ENCODE measurements at places on chromosomes 6 and 20.

GRCh38 chr6:45896783-45897441, 118.7 kb downstream of the CLIC5 start:
- no peak for DNase-seq

DNA sequence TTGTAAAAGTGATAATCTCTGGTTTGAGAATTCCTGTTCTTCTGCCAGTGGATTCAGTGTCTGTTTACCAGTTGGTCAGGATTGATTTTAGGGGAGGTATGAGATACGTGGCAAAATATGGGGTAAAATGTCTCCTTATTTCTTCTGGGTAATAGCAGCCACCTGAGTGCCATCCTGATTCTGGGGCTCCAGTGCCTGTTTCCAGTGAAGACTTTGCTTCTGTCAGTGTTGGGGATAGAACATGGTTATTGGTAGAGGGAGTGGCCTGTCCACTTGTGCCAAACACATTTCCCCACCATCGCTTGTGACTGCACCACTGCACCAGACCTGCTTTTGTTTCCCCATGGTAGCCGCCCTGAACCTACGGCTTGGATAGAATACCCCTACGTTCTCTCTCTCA, 15.7 kb downstream of the PANK2 start:
- DNase-seq: no peak

GRCh38 chr6:167933847-167934246, 63.6 kb upstream of the KIF25 start:
- DNase-seq: no peak

GRCh38 chr20:38975539-38976120, 13.5 kb downstream of the DHX35 start:
- DNase-seq: no peak

DNA sequence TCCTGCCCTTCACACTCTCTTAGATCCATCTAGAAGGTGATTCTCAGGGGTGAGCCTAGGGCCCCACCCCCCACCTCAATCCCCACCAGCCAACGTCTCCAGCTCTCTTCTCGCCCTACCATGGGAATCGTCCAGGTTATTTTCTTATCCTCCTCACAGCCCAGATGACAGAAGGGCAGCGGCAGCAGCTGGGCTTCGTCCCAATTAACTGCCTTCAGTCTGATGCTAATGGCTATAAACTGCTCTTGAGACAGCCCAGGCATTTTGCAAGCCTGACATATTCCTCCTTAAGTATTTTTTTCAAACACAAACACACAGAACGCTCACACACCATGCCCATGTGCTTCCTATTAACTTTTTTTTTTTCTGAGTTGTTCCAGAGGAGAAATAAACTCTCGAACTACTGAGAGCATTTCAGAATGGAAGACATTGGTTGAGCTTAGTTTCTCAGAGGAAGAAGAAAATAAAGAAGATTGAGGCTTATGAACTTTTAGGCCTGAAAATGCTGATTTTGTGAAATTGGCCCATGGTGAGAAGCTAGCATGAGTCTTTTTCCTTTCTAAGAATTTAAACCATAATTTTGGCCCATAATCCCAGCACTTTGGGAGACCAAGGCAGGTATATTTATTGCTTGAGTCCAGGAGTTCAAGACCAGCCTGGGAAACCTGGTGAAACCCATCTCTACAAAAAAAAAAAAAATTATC, 124.6 kb downstream of the EYA2 start:
- DNase-seq: no peak

DNA sequence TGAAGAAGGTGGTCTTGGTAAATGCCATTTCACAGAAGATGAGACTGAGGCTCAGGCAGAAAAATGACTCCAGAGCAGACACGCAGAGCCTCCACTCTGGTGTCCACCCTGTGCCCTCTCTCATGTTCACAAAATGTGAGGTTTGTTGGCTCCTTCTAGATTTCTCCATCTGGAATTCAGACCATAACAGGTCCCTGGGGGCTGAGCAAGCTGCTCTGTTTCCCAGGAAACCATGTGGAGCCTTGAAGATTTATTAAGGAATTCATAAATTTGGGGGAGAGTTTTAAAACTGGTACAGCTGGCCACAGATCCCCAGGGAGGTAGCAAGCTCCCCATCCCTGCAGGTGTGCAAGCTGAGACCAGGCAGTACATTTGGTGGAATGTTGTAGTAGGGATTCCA, 38.8 kb upstream of the SIRPA start:
- DNase-seq: no peak

GRCh38 chr6:3260772-3261517, 2.2 kb downstream of the PSMG4 start:
- no peak for DNase-seq

DNA sequence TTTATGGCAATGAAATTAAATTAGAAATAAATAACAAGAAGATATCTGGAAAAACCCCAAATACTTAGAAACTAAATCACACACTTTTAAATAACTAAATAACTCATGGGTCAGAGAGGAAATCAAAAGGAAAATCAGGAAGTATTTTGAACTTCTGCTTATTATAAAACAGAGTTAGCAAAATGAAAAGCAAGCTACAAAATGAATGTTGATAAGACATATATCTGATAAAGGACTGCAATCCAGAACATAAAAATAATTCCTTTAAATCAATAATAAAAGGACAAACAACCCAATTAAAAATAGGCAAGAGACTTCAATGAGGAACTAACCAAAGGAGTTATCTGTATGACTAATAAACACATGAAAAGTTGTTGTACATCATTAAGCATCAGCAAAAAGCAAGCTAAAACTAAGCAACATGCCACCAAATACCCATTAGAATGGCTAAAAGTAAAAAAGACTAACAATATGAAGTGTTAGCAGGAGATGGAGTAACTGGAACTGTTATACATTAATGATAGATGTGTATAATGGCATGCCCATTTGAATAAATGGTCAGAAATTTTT, 38.9 kb upstream of the STMND1 start:
- no peak for DNase-seq

GRCh38 chr6:62298745-62299392, 12.8 kb upstream of the KHDRBS2 start:
- no peak for DNase-seq

DNA sequence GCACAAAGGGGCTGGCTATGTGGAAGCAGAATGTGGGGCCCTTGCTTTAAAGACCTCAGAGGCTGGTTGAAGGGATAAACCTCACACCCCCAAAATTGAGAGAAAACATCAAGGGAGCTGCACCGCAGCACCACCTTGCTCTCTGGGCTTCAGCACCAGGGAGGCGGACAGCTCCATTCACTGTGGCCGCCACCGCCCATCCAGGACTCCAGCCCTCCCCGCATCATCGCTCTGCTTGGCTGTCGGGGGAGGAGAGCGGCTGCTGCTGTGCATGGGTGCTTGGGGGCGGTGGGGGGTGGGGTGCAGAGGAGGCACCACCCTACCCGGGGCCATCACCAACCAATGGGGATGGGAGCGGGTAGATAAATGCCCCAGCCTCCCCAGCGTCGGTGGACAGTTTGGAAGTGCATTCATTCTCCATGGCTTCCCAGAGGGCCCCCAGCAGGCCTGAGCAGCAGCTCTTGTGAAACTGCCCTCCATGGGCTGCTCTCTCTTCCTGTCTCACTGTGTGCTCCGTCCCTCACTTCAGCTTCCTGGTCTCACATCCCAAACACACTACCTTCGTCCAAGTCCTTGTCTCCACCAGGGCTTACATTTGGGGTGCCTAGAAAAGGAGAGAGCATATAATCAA, 75.7 kb upstream of the BHLHE23 start:
- DNase-seq: peak; percentile 15

DNA sequence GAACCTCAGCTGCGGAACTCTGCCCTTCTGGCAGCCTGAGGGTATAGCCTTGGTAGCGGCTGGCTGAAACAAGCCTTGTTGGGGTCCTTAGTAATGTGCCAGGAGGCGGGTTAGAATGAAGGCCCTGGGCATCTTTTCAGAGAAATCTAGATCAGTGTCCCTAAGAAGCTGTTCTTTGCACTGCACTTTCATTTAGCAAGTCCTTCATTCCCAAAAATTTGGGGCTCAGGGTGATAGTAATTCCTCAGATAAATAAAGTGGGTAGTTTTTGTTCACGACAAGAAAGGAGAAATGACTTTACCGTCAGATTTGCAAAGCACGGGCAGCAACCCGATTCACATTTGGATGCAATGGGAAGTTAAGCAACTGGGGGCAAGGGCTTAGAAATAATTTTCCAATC, 3.2 kb downstream of the INSM1 start:
- no peak for DNase-seq

DNA sequence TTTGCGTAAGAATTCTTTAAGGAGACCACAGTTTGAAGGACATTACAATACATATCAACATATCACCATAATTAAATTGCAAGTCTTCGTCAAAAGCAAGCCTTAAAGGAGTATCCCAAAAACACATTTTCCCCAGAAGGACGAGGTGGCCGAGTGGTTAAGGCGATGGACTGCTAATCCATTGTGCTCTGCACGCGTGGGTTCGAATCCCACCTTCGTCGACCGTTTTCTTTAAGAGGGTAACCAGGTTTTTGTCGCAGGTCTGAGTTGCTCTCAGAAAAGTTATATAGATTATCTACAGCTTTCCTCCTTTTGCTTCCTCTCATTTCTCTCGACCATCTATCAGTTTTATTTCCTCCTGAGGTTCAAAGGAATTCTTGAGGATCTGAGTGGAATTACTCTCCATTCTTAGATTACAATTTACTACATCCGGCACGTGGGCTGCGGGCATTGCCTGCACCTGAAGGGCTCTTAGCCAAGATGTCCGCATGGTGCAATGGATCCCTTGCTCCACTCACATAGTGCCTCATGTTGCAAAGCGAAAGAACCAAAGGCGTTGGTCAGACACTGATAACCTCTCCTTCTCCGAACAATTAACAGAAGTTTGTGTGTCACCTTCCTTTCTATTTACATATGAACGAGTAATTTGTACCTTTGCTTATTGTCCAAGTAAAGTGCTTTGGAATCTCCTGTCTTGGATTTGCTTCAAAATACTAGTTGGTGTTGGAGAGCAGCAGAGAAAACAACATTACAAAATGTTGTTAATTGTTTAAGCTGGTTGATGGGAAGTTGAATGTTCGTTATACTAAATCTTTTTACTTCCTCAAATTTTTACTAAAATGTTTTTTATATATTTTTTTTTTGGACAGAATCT, 14.0 kb downstream of the POM121L2 start:
- no peak for DNase-seq

DNA sequence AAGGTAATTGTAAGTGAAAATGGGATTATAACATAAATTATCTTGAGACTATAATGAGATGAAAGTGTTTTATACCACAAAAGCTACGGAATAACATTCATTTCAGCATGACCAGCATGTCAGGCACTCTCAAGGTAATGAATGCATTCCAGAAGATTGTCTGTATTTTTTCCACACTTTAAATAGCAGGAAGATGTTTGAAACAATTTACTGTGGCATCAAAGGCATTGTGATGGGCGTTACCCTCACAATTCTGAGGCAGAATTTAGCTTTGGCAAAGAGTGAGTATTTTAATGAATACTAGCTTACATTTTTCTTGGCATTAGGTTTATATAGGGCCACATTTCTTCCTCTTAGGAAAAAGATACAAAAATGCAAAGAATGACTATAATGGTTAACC, 627.2 kb downstream of the BCKDHB start:
- DNase-seq: no peak

DNA sequence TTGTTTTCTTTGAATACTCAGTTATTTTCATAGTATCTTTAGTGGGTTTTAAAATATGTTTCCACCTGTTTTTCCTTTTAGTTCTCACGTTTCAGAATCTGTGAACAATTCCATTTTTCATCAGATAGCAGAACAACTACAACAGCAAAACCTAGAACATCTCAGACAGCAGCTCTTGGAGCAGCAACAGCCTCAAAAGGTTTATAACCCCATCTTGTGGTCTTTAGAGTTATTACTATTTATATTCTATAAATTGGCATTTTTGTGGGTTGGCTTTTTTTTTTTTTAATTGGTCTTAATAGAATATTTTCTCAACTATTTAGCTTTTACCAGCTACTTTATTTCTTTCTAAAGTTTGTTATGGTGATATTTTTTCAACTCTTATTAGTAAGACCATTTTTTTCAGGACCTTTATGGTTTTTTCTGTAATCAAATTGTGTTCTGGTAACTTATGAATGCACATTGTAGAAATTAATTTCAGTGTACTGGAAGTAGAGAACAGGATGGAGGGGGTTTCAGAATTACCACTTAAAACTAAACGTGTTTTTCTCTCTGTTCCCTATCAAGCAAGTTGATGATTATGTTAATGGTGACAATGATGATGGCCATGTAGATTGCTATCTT, 72.2 kb downstream of the SCAF8 start:
- DNase-seq: no peak
